ENCODE measurements at places on chromosomes 11 and 22. TPM values are rescaled to one million over a fixed set of nuclear protein-coding genes. Genes with fewer than 3 reads are reported as not detected.

DNA sequence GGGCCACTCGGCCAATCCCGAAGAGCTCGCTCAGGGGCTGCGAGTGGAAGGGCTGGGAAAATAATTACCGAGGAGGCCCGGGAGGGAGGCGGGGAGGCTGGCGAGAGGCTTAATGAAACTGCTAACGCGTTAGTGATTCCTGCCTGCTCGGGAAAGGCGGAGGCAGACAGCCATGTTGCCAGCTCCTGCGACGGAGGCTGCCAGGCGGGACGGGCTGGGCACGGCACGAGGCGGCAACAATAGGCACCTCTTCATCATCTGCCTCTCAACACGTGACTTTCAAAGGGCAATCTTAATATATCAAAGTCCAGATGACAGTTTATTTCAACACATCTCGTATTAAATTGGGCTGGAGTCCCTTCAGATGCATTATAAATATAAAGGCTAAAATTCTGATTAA is 68.0 kb upstream of the TCF20 start:
- DNase-seq, result no peak

GRCh38 chr11:13875643-13876042 is 86.9 kb upstream of the SPON1 start:
- no peak for DNase-seq

DNA sequence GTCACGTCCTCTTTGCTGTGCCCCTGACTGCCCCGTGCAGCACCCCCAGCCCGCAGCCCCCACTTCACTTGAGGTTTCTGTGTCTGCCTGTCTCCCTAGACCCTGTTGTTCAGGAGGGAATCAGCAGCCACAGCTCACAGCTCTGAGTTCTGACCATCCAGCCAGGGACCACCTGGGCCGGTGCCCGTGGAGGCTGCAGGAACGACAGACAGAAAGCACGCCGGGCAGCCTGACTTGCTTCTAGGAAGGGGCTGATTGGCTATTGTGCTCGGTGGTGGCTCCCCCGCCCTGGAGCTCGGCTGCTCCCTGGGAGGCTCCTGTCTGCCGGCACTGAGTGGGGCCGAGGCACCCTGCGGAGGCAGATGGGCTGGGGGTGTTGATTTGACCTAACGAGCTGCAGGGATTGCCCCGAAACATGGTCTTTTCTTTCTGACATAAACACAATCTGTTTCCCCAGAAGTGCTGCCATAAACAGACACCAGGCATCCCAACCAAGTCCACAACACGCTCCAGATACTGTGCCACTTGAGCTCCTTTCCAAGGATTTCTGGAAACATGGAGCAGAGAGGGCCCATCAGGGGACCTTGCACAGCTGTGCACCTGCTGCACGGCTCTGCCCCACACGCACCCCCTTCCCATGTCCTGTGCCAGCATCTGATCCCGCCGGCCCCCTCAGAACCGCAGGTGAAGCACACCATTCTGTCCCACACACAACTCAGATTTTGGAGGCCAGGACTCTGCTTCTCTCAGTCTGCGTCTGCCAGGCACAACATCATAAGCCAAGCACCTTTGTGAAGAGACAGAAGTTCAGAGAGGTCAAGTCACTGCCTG is 855.9 kb downstream of the TBC1D22A start:
- DNase-seq, result no peak

GRCh38 chr11:123080015-123080414 is 18.1 kb upstream of the HSPA8 start:
- no peak for DNase-seq

GRCh38 chr11:130709531-130709930 is 206.7 kb downstream of the SNX19 start:
- DNase-seq, result no peak

SCGB1D2 gene
- total RNA-seq, result not detected

DDI1 gene
- not detected for total RNA-seq

OR6A2 gene
- total RNA-seq, result 0.09 TPM

SHANK3 gene
- total RNA-seq, result 0.66 TPM

SHISAL1 gene
- total RNA-seq, result not detected

C11orf91 gene
- total RNA-seq, result not detected
